ENCODE measurements at places on chromosomes 7 and 10.

- no peak for DNase-seq
Observed at GRCh38 chr10:64215088-64215487, 693.9 kb downstream of the REEP3 start.

DNA sequence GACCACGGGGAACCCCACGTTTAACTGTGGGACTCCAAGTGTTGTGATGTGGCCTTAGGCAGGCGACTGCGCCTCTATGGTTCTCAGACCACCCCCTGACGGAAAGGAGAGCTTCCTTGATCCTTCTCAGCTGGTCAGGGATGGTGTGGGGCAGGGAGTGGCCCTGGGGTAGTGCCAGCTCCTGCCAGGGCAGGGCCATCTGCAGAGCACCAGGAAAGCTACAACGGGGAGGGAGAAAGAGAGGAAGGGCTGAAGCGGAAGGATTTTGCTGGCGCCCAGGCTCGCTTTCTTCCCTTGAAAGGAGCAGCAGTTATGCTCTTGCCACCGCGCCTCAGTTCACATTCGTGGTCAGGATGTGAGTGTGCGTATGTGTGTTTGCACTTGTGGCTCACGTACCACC is 74.9 kb upstream of the PCBD1 start:
- no peak for DNase-seq

DNA sequence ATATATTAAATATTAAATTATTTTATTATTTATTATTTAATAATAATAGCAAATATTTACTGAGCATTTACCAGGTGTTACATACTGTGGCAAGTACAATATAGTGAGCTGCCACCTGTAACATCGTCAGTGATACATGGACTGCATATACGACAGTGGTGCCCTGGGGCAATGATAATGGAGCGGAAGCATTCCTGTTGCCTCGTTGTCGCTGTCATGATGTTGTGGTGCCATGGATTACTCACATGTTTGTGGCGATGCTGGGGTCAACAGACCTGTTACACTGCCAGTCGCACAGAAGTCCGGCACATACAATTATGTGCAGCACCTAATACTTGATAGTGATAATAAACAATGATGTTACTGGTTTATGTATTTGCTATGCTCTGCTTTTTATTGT is 20.6 kb downstream of the CAMK1D start:
- no peak for DNase-seq

GRCh38 chr10:110088367-110089104 is 80.8 kb downstream of the ADD3 start:
- no peak for DNase-seq

DNA sequence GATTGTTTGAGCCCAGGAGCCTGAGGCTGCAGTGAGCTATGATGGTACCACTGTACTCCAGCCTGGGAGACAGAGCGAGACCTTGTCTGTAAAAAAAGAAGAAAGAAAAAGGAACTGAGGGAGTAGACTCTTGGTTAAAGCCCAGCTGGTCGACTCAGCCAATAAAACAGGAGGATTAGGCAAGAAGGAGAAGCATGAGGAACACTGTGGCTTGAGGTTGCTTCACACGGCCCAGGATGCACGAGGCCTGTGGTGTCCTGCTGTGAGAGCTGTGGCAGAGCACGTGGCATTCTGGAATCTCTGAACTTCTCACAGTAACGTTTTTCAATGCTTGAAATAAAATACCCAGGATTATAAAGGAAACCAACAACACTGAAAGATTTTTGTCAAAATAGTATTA is 93.3 kb downstream of the CUL2 start:
- no peak for DNase-seq

DNA sequence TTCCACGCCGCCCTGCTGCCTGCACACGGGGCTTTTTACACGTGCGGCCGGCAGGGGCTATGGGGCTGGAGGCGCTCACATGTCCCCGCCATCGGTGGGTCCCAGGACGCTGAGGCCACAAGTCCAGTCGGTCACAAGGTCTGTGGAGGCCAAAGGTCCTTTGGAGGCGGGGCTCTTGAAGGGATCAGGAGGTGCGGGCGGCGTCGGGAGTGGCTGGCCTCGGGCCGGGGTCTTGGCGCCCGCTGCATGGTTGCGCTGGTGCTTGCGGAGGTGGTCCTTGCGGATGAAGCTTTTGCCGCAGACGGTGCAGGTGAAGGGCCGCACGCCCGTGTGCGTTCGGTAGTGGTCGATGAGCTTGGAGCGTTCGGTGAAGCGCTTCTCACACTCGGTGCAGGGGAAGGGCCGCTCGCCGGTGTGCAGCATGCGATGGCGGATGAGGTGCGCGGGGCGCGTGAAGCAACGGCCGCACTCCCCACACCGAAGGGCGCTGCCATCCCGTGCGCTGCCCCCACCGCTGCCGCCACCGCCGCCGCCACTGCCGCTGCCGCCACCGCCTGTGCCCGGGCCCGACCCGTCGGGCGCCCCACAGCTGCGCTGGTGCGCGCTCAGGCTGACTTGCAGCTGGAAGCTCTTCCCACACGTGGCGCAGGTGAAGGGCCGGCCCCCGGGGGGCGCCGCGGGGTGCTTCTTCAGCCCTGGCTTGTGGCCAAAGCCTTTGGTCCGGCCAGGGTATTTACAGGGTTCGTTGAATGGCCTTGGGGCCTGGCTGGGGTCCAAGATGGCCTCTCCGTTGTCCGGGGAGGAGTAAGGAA is 13.7 kb upstream of the ZNF777 start:
- no peak for DNase-seq

- DNase-seq, result no peak
Observed at GRCh38 chr7:26567266-26567665, 275.6 kb downstream of the SNX10 start.

DNA sequence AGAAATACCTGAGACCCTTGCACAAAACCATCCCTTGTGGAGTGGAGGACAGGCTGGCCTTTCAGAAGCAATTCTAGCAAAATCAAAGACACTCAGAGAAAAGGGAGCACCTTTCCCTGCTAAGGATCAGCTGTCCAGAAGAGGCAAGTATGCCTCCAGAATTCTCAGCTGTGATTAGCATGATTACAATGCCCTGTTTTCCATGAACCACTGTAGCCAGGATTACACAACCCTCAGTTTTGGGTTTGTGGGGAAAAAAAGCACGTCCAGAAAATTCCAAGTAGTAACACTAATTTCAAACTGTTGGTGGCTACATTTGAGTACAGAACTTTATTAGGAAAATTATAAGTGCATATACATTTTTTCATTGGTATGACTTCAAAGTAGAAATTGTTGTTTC is 15.0 kb downstream of the CXCL12 start:
- no peak for DNase-seq

DNA sequence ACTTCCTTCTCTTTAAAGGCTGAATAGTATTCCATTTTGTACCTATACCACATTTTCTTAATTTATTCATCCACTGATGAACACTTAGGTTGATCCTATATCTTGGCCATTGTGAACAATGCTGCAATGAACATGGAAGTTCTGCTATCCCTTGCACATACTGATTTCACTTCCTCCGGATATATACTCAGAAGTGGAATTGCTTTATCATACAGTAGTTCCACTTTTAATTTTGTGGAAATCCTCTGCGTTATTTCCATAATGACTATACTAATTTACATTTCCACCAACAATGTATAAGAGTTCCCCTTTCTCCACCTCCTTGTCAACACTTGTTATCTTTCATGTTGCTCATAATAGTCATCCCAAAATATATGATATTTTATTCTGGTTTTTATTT is 312.6 kb downstream of the PLXDC2 start:
- DNase-seq, result no peak

DNA sequence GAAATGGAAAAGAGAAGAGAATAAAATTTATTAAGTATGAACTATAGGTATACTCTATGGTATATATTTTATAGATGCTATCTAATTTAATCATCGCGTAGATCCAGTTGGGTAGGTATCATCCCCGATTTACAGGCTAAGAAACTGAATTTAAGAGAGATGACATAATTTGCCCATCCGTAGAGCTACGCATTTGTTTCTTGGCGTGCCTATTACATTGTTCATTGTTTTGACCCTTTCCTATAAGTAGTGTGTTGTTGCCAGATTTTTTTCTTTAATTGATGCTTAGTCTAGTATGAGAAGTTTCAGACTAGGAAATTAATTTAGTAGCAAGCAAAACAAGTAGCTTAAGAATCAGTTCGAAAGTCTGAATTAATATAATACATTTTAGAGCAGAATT is 205.7 kb upstream of the NPSR1 start:
- no peak for DNase-seq

DNA sequence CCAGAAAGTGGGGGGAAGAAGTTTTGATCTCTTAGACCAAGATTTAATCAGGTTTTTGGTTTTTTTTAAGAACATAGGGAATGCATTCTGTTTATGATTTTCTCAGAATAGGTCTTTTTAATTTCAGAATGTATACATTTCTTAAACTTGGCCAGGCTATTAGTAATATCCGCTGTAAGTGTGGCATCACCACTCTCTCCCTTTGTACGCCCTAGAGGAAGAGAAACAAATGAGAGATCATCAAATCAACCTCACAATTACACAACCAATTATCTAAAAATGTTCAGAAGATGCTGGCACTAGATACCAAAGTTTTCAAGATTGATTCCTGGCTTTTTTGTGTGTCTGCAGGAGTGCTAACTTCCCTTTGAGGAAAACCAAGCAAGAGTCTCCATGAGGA is 70.0 kb downstream of the KLF6 start:
- no peak for DNase-seq

DNA sequence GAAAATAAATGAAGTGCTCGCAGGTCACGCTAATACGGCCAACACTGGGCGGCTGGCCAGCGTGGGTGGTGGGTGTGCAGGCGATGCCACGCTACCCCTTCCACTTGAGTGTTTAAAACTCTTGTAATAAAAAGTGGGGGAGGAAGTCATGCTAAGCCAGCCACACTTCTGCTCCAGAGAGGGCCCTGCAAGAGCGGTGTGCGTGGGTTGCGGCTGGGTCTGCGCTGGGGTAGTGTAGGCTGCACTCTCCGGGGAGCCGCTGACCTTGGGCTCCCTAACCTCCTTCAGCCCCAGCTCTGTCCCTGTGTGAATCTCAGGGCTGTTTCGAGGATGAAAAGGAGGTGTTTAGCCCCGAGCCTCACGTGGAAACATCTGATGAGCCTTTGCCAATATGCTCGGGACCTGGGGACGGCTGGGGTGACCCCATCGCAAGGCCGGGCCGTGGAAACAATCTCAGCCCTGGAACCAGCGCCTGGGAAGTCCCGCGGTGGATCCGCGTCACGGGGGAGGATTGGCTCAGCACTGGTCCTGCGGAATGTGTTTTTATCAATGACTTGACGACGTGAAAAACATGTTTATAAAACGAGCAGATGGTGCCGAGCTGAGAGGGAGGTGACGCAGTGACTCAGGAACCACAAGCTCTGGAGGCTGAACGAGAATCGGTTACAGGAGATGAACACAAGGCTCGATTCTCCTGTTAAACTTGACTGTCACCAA is 278.5 kb downstream of the DNAJB6 start:
- DNase-seq, result no peak
